ENCODE measurements at places on chromosomes 6 and 20.

GRCh38 chr6:63114610-63115211 lies 96.6 kb upstream of the FKBP1C start:
- no peak for DNase-seq

DNA sequence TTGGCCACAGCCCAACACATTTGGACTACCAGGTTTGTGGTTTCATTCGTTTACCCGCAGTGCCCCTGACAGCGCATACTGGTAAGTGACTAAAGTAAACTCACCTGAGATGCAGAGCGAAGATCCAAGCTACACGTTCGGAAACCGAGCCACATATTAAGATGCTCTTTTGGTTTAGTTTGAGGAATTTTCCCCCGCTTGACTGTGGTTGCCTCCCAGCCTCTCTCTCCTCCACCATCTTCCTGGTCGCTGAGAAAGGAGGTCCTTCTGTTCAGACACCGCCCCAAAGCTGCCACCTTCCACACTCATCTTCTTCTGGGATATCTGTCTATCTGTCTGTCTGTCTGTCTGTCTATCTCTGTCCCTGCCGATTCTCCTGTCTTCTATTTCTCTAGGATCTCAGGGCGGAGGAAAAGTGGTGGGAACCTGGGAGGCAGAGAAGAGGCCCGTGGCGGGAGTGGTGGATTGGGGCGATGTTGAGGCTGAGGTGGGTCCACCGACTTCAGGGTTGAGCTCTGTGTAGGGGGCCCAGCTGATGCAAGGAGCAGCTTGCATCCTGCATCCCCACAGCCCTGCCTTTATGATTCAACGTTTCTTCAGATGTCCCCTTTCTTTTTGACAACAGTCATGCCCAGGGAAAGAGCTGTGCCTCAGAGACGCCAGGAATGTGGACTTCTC lies 196.9 kb upstream of the ZNF184 start:
- no peak for DNase-seq

GRCh38 chr6:80196906-80197305 lies 90.4 kb downstream of the BCKDHB start:
- DNase-seq: no peak

- DNase-seq: no peak
These were observed 79.6 kb downstream of the UTRN start for GRCh38 chr6:144364782-144365181.

- no peak for DNase-seq
These were observed 83.5 kb upstream of the TMEM181 start for GRCh38 chr6:158476389-158476788.

- DNase-seq: no peak
These were observed 55.7 kb upstream of the BHLHE23 start for GRCh38 chr20:63062188-63063140.

DNA sequence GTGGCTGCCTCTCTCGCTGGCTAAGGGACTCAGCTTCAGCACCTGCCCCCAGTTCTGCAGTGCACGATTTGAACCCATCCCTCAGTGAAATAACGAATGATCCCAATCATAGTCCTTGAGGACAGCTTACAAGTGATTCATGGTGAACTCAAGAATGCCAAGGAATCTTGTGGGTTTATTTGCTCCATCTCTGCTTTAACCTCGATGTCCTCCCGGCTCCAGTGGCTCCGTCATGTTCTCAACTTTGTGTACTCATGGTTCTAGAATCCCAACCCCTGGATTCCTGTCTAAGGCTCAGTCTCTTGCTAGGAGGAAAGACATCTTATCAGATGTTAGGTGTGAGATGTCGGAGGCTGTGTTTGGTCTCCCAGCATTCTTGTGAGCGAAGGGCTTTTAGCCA lies 29.0 kb upstream of the GTSF1L start:
- no peak for DNase-seq

DNA sequence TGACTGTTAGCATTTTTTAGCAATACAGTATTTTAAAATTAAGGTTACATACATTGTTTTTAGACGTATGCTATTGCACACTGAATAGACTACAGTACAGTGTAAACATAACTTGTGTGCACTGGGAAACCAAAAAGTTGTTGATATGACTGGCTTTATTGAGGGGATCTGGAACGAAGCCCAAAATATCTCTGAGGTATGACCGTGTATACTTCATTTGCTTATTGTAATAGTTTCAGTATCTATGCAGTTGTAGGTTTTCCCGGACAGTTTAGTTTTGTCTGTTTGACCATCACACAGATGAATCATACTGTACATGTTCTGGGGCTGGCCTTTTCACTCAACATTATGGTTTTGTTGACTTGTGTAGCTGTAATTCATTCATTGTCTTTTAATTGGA lies 6.9 kb upstream of the ZBTB12 start:
- peak; percentile 67 for DNase-seq

DNA sequence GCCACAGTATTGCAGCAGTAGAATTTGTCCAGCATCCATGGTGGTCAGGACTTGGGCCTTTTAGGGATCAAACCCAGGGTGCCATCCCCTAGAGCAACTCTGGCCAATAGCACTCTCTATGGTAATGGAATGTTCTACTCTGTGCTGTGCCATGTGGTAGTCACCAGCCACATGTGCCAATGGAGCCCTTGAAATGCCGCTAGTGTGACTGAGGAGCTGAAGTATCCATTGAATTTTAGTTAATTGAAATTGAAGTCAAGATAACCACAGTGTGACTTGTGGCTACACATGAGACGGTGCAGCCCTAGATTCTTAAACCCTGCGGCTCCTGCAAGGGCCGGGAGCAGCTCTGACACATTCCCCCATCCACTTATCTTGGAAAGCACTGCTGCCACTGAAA lies 54.6 kb downstream of the SLC2A10 start:
- DNase-seq: no peak

- no peak for DNase-seq
These were observed 107.7 kb downstream of the PTPRK start for GRCh38 chr6:128412680-128413079.

DNA sequence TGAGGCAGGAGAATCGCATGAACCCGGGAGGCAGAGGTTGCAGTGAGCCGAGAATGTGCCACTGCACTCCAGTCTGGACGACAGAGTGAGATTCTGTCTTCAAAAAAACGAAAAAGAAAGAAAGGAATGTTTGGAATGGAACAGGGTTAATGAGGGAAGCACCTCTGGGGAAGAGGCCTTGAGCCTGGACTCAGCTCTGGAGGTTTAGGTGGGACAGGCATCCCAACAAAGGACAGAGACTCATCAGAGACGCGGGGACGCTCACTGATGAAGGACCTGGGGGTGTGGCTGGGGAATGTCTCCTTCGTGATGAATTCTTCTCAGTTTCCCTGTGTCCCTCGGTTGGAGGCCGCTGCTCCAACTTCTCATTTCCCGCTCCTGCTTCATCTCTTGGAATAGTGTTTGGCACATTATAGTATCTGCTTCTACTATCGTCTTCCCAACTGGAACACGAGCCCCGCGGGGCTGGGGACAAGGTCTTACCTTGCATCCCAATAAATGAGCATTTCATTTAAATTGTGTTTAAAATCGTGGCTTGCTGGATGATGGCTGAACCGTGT lies 27.6 kb downstream of the KIF25 start:
- no peak for DNase-seq

DNA sequence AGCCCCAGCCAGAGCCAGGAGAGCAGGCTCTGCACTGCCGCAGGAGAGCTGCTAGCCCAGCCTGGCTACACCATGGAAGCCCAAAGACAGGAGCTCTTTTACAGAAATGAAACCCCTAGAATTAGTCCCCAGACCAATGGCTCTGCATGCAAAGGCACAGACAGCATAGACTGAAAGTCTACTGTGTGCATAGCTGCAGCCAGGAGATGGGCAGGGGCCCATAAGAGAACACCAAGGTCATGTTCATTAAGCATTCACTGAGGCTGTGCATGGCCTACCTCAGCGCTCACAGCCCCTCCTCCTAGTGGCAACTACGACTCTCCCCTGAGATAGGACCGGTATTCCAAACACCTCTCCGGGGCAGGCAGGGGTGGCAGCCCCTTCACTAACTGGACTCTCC lies 34.9 kb downstream of the SNX5 start:
- DNase-seq: no peak

DNA sequence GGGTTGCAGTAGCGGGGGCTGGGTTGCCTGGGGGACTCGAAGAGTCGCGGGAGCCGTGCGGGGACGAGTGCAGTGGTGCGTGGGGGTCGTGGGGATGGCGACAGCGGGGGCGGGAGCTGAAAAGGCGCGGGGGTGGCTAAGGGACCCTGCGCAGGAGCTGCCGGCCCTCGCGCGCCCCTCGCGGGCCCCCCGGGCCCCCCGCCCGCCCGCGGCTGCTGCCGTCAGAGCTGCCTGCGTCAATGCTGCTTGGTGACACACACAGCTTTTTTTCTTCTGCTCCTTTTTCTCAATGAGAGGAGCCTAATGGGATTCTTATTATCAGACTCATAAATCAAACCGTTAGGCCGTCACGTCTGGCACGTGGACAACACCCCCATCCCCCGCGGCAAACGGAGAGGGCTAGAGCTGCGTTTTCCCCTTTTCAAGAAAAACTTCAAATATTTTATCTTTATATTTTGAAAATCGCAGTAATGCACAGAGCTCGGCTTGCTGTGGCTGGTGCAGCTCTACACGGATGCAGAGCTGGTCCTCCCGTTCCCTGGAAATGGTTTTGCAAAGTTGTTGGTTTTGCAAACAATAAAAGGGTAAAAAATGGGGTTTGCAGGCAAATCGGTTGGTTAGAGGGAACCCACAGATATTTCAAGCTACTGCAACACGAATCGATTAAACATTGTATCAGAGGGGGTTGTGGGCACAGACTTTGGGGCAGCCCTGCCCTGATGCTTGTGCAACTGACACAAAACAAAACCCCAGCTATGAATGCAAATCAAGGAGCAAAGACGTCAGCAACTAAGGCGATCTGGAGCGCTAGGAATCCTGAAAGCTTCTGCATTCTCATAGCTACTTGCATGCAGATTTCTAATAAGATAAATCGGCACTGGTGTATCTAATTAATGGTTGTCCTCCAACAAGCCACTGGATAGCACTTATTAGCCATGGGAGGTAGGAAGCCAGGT lies 161.4 kb downstream of the TBXT start:
- DNase-seq: no peak

GRCh38 chr6:63425493-63425892 lies 105.7 kb upstream of the LGSN start:
- no peak for DNase-seq

- DNase-seq: no peak
These were observed 131.0 kb upstream of the PHACTR1 start for GRCh38 chr6:12585497-12585958.

DNA sequence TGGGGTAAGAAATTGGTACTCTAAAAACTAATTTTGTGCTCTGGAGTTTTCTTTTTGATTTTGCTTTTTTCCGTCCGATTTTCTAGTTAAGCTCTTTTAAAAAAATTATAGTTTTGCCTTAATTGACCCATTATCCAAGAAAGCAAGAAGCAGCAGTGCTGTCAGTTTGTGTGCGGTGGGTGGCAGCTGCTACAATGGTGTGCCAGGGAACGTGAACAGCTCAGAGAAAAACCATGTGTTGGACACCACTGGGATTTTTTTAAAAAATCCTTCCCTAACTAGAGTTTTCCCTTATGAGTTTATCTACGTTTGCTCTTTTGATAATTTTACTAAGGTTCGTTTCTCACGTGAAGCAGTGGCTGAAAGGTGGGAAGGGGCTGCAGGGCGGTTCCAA lies 8.0 kb downstream of the MAP3K5 start:
- DNase-seq: no peak

GRCh38 chr6:32177183-32177787 lies 920 bp upstream of the RNF5 start:
- peak; percentile 56 for DNase-seq

DNA sequence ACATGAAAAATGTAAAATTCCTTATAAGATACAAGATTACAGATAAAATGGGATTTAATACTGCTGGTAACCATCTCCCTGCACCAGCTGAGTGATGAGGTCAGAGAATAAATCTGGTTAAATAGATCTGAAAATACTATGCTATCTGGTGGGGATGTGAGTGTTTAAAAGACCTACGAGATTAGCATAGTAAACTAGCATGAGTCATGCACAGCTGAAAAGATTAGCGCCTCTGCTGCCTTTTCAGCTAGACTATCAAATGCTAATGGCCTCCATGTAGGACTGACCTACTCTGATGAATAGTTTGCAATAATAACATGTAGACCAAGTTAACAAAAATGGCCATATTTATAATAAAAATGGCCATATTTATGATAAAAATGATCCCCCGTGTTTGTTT lies 553.3 kb downstream of the C6orf118 start:
- DNase-seq: no peak

DNA sequence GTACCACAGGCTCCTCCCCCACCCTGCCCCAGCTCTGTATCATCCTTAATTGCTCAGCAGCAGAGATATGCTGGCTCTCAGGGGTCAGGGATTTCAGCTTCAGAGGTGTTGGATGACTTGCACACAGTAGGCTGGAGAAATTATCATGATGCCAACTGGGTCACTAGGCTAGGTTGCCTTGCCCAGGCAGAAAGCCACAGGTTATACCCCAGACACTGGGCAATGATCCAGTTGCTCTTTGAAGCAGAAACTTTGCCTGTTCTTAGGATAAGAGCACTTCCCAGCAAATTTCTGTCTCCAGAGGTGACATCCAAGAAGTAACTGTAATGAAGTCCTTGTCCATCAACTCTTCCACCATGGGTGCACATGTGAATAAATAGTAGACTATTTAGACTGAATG lies 38.3 kb upstream of the SCML4 start:
- no peak for DNase-seq

DNA sequence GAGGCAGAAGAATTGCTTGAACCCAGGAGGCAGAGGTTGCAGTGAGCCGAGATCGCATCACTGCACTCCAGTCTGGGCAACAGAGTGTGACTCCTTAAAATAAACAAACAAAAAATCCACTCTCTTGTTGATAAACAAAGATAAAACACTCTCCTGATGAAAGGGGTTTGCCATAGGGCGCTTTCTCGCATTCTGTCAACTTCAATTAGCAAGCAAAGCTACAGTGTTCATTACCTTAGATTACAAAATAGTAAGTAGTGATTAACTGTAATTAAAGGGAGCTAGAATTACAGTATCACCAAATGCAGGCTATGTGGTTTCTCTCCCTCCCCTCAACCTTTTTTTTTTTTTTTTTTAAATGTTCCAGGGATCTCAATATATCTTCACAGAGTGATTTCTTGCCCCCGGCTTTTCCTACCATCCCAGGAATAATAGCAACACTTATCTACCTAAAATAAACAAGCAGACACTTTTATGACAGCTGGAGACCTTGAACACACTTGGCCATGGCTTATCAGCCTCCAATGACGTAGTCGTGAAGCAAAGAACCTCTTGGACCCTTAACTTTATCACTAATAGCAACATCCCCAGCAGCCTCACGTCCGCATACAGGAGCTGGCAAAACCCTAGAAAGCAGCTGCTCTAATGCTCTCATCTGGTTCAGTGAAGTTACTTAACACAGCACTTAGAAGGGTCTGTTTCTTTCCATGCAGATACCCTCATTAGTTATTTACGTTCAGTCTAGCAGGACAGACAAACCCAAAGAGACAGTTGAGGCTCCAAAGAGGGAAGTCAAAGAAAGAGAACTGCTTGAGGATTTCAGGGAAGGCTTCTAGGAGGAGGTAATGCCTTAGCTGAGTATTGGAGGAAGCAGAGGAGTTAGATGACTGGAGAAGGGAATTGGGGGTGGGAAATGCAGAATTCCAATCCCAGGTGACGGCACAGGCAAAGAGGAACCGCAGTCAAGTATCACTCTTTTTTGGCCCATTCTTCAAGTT lies 37.9 kb upstream of the NEDD9 start:
- no peak for DNase-seq
